ENCODE measurements at places on chromosomes 3 and 15.

- DNase-seq: no peak
Observed at GRCh38 chr3:29511701-29512100, 230.8 kb downstream of the RBMS3 start.

- DNase-seq: no peak
Observed at GRCh38 chr15:67370206-67370954, 115.8 kb downstream of the IQCH start.

DNA sequence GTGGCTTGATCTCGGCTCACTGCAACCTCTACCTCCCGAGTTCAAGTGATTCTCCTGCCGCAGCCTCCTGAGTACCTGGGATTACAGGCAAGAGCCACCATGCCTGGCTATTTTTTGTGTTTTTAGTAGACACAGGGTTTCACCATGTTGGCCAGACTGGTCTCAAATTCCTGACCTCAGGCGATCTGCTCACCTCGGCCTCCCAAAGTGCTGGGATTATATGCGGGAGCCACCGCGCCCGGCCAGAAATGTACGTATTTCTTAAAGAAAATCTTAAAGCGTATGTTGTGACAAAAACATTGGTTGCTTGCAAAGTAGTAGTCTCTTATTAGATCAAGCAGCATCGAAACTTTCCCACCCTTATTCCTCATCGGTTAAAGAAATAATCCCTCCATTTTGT lies 748.9 kb upstream of the NR2F2 start:
- no peak for DNase-seq

DNA sequence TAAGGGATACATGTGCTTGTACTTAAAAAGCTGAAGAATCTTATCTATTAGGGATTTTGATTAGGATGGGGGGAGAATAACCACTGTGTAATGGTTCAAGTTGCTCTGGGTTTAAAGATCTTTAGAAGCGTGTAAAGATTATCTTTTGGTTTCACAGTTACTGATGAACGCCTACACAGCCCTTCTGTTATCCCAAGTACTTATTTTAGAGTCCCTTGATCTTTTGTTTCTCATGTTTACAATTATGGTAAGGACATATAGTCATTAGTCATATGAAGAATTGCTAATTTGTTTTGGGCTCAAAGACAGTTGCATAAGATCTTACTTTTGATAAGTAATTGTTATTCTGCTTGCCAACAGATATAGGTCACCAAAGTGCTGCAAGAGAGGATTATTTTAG lies 160.1 kb downstream of the PLCL2 start:
- DNase-seq: no peak

GRCh38 chr3:84547207-84547606 lies 411.6 kb upstream of the CADM2 start:
- DNase-seq: no peak

GRCh38 chr3:67381667-67382272 lies 272.6 kb downstream of the SUCLG2 start:
- peak; percentile 56 for DNase-seq

- DNase-seq: no peak
Observed at GRCh38 chr3:62873451-62873760, 1.8 kb downstream of the CADPS start.

DNA sequence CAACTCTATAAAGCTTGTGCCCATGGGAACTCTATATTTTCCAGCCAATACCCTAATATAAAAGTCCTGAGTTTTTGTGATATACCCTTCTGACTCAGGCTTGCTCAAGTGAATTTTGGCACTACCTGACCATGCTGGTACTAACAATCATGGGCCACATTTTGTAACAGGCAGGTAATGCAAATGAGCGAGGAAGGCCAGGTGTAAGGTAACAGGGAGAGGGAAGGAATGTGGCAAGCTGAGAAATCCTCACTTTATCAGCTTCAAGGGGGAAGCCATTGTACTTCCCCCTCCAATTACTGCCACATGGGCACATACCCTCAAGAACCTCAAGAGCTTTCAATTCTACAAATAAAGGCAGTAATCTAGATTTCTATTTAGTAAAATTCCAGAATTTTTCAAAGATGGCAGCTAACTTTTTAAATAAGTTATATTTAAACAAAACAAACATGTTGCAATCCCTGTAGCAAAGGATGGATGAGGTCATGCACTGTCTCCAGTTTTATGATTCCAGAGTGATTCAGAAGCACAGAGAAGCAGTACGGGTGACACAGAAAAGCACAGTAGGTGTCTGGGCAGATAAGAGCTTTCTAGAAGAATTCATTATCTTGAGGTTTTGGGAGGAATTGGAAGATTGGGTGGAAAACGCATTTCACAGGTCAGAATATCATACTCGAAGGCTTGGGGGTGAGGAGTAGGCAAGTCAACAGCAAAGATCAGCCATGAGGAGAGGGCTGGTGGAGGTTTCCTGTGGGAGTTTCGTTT lies 87.6 kb downstream of the FOXP1 start:
- peak; percentile 32 for DNase-seq

DNA sequence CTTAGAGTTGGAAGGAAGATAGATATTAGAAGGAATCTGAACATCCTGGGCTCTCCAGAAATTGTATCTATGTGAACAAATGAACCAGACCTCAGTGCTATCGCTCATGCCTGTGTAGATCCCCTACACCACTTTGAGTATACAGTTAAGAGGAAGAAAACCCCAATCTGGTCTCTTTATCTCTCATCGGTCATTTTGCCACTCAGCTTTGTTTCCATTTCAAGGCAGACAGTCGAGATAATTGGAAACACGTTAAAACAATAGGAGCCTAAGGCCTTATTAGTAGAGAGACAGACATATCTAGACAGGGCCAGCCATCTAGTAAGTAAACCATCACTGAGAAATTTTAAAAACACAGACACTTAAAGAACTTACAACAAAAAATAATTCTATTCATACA lies 101.6 kb downstream of the MYLK start:
- DNase-seq: no peak

- DNase-seq: no peak
Observed at GRCh38 chr15:60077581-60078359, 73.7 kb downstream of the FOXB1 start.

- DNase-seq: no peak
Observed at GRCh38 chr3:183300996-183301562, 48.0 kb downstream of the B3GNT5 start.

DNA sequence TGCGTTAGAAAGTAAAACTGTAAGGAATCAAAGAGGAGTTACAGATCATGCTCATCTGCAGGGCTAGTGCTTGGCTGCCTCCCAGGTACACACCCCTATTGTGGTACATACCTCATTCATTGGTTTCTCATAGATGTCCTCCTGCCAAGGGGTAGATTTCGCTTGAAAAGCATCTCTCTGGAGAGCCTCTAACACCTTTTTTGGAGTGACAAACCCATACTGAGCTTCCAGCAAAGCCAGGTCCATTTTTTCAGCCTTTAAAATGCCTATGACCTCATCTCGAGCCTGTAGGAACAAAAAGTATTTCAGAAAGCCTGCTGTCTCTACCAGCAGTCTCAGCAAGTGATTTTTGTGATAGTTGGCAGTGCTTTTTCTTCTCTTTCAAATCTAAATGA lies 112.1 kb downstream of the CMSS1 start:
- no peak for DNase-seq

DNA sequence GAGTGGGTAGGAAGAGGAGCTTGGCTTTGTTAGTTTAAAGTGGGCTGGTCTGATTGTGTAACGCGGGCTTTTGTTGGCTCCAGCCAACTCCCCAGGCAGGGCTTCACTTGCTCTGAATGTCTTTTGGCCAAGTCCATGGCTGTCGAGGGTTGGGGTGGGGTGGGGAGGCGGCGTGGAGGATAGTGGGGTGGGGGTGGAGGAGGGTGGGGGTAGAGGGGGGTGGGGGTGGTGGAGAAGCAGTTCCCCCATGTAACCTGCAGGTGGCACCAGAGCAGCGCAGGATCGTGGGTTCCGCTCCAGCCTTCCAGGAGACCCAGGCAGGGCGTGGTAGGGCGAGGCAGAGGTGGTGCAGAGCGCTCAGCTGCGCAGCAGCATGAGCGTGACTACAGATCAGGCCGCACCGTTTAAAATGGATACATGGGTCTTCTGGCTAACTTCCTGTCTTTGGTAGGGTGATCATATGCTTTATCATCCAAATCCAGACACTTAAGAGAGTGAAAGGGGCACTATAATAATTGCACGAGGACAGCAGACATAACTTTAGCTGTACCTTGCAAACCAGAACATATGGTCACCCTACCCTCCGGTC lies 28.3 kb downstream of the GOLGA6A start:
- peak; percentile 44 for DNase-seq
